ENCODE measurements at places on chromosomes 7 and 10.

DNA sequence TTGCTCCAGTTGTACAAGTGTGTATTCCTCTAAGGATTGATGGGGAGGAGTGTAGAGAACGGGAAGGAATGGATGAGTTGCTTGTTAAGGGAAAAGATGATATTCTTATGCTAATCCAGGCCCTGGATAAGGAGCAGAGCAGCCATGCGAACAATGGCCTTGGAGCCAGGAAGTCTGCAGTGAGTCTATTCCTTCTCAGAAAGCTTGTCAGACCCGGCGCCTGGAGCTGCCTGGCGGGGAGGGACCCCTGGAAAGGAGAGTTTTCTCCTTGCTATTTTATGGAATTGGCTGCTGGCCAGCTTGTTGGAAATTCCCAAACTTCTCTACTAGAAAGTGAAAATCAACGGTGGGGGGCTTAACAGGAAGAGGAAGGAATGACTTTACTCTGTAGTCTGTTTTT is 89.1 kb downstream of the MMRN2 start:
- no peak for DNase-seq

- peak; percentile 27 for DNase-seq
Measured at GRCh38 chr10:103493362-103493915, at the start of gene NEURL1. TSS of gene NEURL1 (plus strand) at chr10:103493705. CDS start at chr10:103494388, 683 bp downstream.

DNA sequence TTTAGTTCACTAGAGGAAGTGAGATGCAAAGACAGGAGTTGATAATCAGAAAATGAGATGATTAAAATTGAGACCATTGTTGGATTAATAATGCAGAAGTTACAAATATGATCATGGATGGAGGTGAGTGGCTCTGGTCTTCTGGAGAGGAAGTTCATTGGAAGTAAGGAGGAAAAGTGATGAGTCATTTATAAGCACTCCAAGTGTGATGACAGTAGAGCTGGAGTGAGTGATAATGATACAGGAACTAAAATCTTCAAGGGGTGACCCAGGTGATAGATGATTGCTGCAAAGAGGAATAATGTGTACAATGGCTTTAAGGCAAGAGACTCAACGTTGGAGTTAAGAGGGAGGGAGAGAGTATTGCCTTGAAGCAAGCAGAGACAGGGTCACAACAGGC is 20.7 kb downstream of the ZNF32 start:
- DNase-seq = no peak

DNA sequence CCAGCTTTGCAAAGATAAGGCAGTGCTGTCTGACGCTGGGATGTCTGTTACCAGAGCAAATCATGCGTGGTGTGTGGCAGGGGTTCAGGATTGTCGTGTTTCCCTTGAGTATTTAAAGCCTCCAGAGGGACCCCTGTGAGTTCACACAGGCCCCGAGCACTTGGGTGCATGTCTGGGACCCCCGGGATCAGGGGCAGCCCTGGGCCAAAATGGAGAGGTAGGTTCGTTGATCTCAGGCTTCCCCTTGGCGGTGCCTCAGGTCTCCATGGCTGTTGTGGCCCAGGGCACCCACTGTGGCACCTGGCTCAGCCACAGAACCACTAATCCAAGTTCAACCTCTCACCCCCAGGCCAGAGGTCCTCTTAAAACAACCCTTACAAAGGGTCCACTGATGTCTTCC is 523.1 kb upstream of the DPP6 start:
- DNase-seq = no peak

DNA sequence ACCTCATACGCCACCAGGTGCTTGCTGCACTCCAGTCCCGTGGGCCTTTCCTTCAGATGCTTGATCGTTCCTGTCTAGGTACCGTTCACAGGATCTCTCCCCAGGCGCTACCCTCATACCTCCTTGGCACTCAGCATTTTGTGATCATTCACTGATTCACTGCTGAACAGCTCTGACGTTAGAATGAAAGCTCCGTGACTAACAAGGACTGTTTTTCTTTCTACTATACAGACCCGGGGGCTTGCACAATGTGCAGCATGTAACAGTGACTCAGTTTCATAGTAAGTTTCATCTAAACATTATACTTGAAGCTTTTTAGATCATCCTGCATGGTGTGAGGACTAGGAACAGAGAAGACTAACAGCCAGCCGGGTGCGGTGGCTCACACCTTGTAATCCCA is 20.6 kb downstream of the KIN start:
- peak; percentile 94 for DNase-seq

DNA sequence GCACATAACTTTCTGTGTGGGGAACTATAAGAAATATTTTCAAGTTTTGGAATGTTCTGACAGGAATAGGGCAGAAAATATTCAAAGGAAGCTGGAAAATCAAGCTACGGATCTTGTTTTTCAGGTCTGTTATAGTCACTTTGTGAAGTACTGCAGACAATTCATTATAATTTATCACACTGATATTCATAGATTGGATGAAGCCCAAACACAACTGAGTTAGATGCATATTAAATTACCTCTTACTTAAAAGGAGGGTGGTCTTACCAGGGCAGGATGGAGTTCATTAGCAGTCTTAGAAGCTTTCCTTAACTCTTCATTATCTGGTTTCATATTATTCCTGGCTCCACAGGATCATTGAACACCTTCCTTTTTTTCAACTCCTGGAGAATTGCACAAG is 242.3 kb downstream of the DYNC1I1 start:
- no peak for DNase-seq

DNA sequence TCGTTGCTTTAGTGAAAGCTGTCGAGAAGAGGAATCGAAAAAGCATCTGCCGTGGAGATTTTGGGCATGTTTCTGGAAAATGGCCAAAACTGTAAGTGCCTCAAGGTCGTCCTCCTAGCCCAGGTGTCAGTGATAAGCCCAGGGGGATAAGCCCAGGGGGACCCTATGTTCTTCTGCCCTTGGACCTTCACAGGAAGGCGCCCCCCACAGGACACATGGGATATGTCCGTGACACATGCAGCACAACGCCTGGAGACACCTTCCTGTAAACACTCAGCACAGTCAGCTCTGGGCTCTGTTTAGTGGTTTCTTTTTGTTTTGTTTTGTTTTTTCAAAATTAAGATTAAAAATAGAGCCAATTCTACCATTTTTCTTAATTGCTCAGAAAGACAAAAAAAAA is 272.7 kb downstream of the KLF6 start:
- DNase-seq = no peak

DNA sequence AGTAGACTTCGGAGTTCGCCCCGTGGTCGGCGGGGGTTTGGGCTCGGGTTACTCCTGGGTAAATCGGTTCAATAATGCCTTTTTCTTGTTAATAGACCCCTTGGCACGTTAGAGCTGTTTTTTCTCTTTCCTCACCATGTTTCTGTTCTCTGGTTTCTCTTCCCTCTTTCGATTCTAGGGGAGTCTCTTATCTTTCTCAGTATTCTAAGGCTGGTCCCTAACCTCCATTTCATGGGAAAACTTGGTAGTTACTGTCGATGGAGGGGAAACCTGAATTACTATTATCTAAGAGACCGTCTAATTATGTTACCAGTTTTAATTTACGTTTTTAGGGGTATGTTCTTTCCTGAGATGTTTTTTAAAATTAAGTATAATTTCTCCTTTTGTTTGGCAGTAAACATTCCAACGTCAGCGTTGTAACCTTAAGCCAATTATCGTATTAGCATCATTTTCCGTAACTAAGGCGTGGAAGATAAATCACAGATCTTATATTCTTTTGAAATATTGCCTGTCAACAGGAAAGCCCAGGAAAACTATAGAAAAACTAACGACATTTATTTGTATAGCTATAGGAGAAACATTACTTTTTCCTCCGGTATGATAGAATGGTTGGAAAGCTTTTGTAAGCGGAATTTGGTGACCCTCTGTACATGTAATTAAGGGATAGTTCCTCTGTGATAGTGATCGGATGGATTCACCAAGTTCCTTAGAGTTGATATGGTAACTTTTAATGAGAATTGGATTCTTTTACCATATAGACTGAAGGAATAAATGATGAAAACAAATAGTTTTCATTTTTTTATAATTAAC is 847 bp downstream of the BTAF1 start:
- peak; percentile 29 for DNase-seq

DNA sequence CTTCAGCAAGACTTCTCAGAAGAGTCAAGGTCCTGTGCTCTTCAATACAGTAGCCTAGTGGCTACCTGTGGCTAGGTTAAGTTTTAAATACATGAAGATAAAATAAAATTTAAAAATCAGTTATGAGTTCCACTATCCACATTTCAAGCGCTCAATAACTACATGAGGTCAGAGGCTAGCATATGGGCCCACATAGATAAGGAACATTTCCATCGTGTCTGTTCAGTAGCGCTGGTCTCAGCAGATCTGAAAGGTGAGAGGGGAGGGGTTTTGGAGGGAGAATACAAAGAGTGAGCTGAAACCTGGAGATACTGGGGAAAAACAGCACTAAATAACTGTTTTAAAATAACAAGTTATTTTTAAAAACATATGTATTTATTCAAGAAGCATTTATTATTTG is 219.0 kb downstream of the TRIL start:
- no peak for DNase-seq

DNA sequence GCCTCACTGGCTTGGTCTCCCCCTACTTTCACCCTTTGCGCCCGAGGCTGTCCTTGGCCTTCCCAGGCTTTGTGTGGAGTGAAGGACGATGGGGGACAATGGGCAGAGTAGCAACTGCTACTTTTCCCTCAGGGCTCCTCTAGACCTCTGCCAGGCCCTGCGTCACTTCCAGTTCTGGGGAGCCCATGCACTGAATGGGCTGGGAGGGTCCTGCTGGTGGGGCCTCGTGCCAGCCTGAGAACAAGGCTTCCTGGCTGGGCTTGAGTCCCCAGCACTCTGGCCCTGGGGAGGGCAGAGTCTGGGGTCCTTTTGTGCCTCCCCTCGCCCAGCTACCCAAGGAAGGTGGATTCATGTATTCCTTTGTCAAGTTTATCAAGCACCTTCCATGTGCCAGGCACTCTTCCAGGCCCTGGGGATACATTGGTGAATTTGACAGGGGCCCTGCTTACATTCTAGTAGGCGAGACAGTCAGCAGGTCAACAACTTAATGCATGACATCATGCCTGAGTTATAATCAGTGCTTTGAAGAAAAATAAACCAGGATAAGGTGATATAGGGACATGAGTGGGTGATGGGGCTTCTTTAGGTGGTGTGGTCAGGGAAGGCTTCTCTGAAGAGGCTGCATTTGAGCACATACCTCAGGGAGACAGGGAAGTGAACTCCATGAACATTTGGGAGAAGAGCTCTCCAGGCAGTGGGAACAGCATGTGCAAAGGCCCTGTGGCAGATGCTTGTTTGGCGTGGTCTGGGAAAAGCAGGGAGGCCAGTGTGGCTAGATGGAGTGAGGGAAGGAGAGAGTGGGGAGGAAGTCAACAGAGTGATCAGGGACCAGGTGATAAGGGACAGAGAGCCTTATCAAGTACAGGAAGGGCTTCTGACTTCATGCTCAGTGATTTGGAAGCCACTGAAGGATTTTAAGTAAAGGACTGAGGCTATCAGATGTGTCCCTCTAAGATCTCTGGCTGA is 14.1 kb downstream of the ZMIZ1 start:
- peak; percentile 51 for DNase-seq

- DNase-seq = peak; percentile 30
Measured at GRCh38 chr7:19353180-19353579, 208.0 kb upstream of the FERD3L start.

DNA sequence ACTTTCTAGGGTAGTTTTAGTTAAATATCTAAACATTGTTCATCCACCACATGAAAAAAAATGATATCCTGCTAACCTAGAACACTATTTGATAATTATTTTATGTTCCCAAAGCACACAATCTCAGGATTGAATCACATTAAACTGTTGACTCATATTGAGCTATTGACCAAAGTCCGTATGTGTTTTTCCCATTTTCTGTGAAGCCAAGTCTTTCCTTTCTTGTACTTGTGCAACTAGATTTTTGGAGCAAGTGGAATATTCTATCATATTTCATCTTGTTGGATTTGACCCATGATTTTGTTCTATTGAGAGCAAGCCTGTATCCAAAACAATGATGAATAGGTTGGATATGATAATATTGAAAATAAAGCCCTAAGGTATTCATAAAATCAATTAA is 164.6 kb downstream of the SKAP2 start:
- DNase-seq = no peak

DNA sequence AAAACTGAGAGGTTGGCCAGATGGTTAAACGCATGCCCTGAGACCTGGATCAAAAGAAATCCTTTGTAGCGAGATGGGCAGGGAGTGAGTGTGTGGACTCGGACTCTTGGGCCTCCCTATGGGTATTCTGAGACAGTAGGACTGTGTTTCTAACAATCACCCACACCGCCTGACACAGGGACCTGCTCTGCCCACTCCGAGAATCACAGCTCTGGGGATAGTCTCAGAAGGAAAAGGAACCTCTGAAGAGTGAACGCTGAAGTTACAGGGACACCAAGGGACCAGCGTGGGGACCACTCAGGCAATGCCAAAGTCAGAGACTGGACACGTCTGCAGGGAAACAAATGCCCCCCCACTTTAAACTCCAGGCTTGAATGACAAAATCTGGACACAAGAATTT is 242.1 kb upstream of the TCERG1L start:
- no peak for DNase-seq

GRCh38 chr10:67609996-67610793 is 85.8 kb downstream of the CTNNA3 start:
- DNase-seq = peak; percentile 40

- no peak for DNase-seq
Measured at GRCh38 chr7:69982197-69982596, 383.9 kb downstream of the AUTS2 start.

- DNase-seq = peak; percentile 5
Measured at GRCh38 chr7:95899919-95900513, 127.7 kb downstream of the DYNC1I1 start.

Measured in ELR (cell line).